ENCODE measurements at places on chromosomes 1 and 21.

- no peaks in the 10 kb centered on the region for H3K36me3 ChIP-seq
- H3K27ac ChIP-seq = no peak overlapping the region
- H3K27me3 ChIP-seq = no peaks in the 10 kb centered on the region
- DNase-seq = peak; percentile 77
- no peak overlapping the region for H3K4me3 ChIP-seq
These were observed 86.4 kb downstream of the LAMC2 start for GRCh38 chr1:183272390-183272848.

DNA sequence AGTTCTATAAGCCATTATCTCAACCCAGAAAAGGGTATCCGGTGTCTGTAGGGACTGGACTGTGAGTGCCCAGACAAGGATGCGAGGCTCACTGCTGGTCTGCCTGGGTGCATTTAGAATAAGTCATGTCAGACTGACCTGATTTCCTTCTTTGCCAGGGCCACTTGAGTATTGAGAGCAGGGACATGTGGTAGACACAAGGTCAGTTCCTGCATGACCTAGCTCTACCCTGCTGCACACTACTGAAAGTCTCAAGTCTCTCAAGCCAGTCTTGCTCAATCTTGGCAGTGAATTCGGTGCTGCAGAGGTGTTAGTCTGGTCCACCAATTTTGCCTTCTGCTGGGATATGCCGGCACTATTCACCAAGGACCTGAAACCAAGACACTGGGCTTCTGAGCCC, 180.1 kb downstream of the C1orf94 start:
- H3K27ac ChIP-seq = no peak overlapping the region
- no peak overlapping the region for H3K4me3 ChIP-seq
- H3K4me1 ChIP-seq = no peaks in the 10 kb centered on the region
- H3K27me3 ChIP-seq = peaks cover 63% of the 10 kb centered on the region

DNA sequence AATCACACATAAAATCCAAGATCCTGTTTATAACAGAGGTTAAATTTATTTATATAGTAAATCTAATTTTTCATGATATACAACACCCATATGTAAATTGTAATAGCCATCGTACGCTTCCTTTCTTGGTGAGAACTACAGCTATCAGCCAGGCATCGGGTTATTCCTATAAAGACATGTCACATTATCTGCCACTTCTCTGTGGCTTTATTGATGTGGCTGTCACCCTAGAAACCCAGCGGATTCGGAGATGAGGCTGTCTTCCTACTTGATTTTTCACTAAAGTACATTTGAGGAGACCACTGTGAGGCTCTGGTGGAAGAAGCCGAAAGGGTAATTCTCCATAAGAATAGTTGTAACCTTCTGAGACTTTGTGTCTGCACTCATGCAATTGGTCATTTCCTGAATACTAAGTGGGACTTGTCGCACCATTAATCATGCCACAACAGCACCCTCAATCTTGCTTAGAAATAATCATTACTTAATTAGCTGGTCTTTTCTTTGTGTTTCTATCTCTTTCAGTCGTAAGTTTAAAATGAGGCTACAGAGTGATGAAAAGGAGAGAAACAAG, 106.0 kb downstream of the NTNG1 start:
- peaks cover 7% of the 10 kb centered on the region for H3K4me1 ChIP-seq
- no peak for DNase-seq

GRCh38 chr1:51314974-51315373, 15.4 kb downstream of the TTC39A start:
- H3K4me3 ChIP-seq = no peak overlapping the region
- peak overlapping the region; percentile 93 for H3K27ac ChIP-seq
- H3K36me3 ChIP-seq = no peaks in the 10 kb centered on the region
- H3K27me3 ChIP-seq = no peaks in the 10 kb centered on the region

- no peaks in the 10 kb centered on the region for H3K36me3 ChIP-seq
- H3K4me1 ChIP-seq = peaks cover 8% of the 10 kb centered on the region
- peaks cover 24% of the 10 kb centered on the region for H3K27me3 ChIP-seq
These were observed 62.7 kb downstream of the SYF2 start for GRCh38 chr1:25169610-25170009.
